Cardiac muscle cell (in vitro differentiated cells and primary cell): ENCODE measurements at places on chromosomes 16 and 17. TPM values are rescaled to one million over a fixed set of nuclear protein-coding genes. Genes with fewer than 3 reads are reported as not detected.

DNA sequence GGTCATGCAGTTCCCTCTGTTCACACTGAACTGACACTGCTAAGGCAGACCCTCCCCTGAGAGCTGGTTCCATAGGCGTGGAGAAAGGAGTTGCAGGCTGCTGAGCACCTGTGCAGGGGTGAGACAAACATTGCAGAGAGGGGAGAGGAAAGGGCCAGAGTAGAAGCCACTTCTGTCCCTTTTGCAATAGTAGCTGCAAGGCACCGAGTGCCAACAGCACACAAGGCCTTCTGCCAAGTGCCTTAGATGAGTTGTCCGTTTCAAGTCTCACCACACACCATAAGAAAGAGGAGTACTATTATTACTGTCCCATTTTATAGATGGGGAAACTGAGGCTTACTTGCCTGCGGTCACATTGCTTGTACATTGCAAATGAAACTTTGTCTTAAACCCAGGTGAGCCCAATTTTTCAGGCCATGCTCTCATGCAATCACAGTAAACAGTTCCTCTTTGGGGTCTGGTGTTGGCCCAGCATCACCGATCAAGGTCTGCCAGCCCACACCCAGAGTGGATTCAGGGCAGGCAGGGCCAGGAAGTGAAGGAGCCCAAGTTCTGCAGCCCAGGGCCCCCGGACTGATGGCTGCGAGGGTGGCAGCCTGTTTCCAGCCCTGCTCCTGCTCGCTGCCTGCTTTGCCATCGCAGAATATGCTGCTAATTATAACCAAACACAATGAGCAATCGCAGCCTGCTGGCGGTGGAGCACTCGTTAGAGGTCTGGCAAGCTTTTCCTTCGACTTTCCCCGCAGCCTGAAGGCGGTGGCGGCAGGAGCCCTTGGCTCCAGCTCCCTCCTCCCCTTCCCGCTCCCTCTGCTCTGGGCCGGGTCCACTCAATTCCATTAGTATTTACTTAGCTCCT is 36.8 kb upstream of the DYNLL2 start:
- no peak overlapping the region for H3K27ac ChIP-seq
- no peaks in the 10 kb centered on the region for H3K4me1 ChIP-seq
- no peaks in the 10 kb centered on the region for H3K36me3 ChIP-seq
- peak; percentile 47 for DNase-seq
- H3K27me3 ChIP-seq = no peaks in the 10 kb centered on the region

DNA sequence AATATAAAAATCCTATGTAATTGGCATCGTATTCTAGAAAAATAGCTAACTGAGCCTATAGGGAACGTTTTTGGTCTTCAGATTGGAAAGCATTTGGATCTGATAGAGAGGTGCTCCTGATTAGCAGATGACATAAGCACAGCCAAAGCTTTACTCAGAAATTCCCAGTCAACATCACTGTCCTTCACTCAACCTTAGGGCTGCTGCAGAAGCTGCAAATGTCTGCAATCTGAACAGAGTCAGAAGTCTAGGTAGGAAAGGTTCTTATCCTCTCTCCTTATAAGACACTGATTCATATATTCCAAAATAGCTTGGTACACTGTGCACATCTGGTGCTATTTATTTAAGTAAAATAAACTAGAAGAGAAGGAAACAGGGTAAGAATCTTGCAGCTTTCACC is 19.2 kb downstream of the STRADA start:
- no peak overlapping the region for H3K4me3 ChIP-seq
- no peaks in the 10 kb centered on the region for H3K27me3 ChIP-seq
- DNase-seq = no peak
- peak overlapping the region; percentile 67 for H3K27ac ChIP-seq

DNA sequence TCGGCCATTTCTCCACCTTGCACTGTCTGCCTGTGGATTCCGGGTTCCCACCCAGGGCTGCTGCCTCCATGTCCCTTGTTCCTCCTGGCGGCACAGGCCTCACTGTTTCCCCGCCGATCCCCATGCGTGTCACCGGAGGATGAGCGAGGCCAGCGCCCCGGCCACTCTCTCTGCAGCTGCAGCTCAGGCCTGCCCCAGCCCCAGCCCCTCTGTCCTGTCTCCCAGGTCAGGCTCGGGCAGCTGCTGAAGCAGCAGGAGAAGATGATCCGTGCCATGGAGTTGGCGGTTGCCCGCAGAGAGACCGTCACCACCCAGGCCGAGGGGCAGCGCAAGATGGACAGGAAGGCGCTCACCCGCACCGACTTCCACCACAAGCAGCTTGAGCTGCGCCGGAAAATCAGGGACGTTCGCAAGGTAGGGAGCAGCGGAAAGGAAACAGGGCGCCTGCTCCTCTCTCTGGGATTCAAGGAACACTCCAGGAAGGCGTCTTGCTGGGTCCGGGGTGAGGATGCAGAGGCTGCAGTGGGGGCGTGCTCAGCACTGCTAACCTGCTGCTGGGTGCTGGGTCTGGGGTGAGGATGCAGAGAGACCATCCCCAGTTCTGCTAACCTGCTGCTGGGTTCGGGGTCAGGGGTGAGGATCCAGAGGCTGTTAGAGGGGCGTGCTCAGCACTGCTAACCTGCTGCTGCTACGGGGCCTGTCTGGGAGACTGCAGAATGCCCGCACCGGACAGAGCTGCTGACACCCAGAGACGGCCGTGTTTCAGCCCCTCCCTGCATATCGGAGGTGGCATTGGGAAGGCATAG is 6.1 kb upstream of the GAA start:
- H3K27me3 ChIP-seq = no peaks in the 10 kb centered on the region
- H3K4me1 ChIP-seq = no peaks in the 10 kb centered on the region
- H3K36me3 ChIP-seq = no peaks in the 10 kb centered on the region

- H3K4me3 ChIP-seq = no peak within 1 kb of the TSS
- DNase-seq = no peak
- H3K4me1 ChIP-seq = no peaks in the 10 kb centered on the region
- H3K27me3 ChIP-seq = no peaks in the 10 kb centered on the region
Observed at GRCh38 chr16:81238296-81239011, at the start of gene BCO1. TSS of gene BCO1 (plus strand) at chr16:81238689. CDS start at chr16:81238909, 220 bp downstream.

DNA sequence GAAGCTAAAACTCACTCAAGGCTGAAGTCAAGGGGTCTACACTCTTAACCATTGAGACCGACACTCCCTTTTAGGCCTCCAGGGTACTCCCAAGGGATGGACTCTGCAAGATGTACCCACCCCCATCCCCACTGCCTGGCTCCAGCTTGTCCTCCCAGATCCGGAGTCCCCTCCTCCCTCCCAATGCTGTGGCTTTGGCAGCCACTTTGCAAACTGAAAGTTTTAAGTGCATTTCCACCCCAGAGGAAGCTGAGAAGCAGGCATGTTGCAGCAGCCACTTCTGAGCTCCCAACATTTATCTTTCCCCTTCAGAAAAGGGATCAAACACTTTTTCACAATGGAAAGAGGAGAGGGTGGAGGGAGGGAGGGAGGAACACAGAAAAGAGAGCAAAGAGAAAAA is 115.2 kb downstream of the COPRS start:
- no peak overlapping the region for H3K4me3 ChIP-seq
- H3K27ac ChIP-seq = peak overlapping the region; percentile 29
- H3K4me1 ChIP-seq = peaks cover 8% of the 10 kb centered on the region
- no peaks in the 10 kb centered on the region for H3K27me3 ChIP-seq
- no peaks in the 10 kb centered on the region for H3K36me3 ChIP-seq

GRCh38 chr17:27578718-27579085 is 52.3 kb upstream of the LGALS9 start:
- no peak overlapping the region for H3K4me3 ChIP-seq
- DNase-seq = no peak
- H3K36me3 ChIP-seq = no peaks in the 10 kb centered on the region
- H3K27me3 ChIP-seq = no peaks in the 10 kb centered on the region
- H3K27ac ChIP-seq = peak overlapping the region; percentile 74
- H3K4me1 ChIP-seq = peaks cover 40% of the 10 kb centered on the region

DNA sequence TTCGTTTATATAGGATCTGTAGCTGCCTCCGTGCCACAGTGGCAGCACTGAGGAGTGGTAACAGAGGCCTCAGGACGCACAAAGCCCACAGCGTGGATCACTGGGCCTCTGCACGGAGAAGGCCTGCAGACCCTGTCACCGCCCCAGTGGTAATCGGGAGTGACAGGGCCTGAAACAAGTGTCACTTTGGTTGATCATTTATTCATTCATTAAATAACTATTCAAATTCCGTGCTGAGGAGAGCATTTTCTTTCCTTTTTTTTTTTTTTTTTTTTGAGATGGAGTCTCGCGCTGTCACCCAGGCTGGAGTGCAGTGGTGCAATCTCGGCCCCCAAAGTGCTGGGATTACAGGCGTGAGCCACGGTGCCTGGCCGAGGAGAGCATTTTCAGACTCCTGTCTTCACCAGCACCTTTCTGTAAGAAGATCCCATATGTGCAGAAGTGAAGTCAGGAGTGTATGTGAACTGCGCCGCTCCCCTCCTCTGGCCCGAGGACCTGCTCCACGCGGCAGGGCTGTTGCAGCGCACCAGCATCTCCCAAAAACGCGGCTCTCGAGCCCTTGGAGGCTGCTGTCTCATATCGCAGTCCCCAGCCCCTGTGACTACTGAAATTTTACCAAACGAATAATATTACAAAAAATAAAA is 44.9 kb upstream of the TRAP1 start:
- no peak for DNase-seq
- H3K27ac ChIP-seq = peak overlapping the region; percentile 10
- peaks cover 51% of the 10 kb centered on the region for H3K36me3 ChIP-seq
- H3K4me1 ChIP-seq = no peaks in the 10 kb centered on the region
- no peaks in the 10 kb centered on the region for H3K27me3 ChIP-seq

DNA sequence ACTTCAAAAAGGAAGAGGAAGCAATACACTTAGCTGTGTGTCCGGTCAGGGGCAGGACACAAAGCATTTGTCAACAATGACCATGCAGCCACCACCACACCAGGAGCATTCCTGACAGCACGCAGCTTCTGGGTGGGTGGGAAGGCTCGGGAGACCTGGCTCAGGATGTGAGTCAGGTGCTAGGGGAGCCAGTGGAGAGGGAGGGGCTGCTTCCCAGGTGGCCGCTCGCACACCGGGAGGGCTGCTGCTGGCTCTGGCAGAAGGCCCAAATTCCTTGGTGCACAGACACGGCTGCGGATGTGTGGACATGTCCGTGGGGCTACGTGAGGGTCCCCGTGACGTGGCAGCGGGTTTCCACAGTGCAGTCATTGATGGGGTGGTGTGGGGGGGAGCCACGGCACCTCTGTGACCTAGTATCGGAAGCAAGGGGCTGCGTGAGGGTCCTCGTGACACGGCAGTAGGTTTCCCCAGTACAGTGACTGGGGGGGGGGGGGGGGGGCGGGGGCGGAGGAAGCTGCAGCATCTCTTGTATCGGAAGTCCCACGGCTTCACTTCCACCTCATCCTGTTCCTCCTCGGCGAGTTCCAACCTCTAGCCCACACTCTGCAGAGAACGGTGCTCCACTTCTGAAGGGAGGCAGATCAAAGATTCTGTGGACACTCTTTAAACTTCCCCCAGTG is 112.8 kb downstream of the ZNF778 start:
- H3K4me3 ChIP-seq = no peak overlapping the region
- no peaks in the 10 kb centered on the region for H3K36me3 ChIP-seq
- peaks cover 44% of the 10 kb centered on the region for H3K4me1 ChIP-seq
- no peaks in the 10 kb centered on the region for H3K27me3 ChIP-seq
- no peak overlapping the region for H3K27ac ChIP-seq

- H3K36me3 ChIP-seq = no peaks in the 10 kb centered on the region
- no peaks in the 10 kb centered on the region for H3K27me3 ChIP-seq
Observed at GRCh38 chr16:57920880-57921229, 50.1 kb downstream of the CNGB1 start.

DNA sequence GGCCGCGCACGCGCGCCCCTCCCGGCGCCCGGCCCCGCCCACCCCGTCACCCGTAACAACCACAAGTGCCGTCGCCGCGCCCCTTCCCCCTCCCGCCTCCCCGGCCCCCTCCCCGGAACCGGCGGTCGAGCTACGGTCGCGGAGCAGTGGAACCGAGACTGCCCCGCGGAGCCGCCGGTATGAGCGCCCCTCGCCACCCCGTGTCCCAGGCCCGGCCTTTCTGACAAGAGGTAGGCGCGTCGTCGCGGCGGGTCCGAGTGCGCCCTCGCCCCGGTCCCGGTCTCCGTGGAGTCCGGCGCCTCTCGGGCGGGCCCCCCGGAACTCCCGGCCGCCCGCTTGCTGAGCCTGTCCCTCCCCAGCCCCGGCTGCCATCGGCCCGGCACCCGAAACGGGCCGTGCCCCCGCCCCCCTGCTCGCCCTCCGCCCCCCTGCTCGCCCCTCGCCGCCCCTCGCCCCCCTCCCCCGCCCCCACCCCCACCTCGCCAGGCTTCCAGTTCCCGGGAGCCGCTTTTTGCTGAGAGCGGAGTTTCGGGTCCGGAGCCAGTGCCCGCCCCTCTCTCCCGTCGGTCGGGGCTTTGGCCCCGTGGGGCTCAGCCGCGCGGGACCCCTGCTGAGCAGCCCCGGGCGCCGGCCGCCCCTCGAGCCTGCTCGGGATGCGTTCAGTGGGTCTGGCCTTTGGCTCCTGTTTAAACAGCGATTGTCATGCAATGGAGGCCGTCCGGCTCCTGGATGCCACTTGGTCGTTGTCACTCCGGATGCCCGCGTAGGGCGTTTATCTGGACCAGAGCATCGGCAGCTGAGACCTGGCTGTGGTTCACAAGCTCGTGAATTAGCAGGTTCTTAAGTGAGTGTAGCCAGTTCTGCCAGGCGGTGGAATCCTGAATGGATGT is at the start of gene SEC14L1:
Gene SEC14L1 (plus strand): TSS at position 92 of the 890 bp plus-strand sequence. CDS start 2,628 bp downstream, outside the sequence.
- H3K36me3 ChIP-seq = peaks cover 7% of the 10 kb centered on the region
- H3K27ac ChIP-seq = peak within 1 kb of the TSS; percentile 86
- peak within 1 kb of the TSS; percentile 70 for H3K4me3 ChIP-seq
- peak; percentile 51 for DNase-seq
- H3K4me1 ChIP-seq = peaks cover 15% of the 10 kb centered on the region

- DNase-seq = no peak
- peaks cover 31% of the 10 kb centered on the region for H3K36me3 ChIP-seq
- H3K4me1 ChIP-seq = no peaks in the 10 kb centered on the region
- H3K27ac ChIP-seq = peak overlapping the region; percentile 33
- no peak overlapping the region for H3K4me3 ChIP-seq
Observed at GRCh38 chr16:56946767-56947603, 14.8 kb upstream of the CETP start.

DNA sequence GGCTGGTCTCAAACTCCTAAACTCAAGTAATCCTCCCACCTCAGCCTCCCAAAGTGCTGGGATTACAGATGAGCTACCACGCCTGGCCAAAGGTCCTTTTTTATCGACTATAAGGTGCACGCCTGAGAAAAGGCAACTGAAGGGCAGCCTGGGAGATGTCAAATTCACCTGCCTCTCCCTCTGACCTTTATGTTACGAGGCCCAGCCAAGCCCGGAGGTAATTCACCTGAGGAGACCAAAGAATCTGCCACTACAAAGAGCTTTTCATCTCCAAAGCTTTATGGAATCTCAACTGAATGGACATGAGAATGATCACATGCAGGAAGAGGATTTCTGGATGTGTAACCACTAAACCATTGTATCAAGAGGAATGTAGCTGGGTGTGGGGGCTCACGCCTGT is 37.2 kb downstream of the LYRM1 start:
- H3K27me3 ChIP-seq = no peaks in the 10 kb centered on the region
- no peak for DNase-seq
- no peaks in the 10 kb centered on the region for H3K4me1 ChIP-seq
- H3K4me3 ChIP-seq = no peak overlapping the region
- no peak overlapping the region for H3K27ac ChIP-seq

KRT20 gene
- not detected in 2 replicates for total RNA-seq

SLFN14 gene
- total RNA-seq = 0.07 and 0.21 TPM in 2 replicates

CHMP6 gene
- 35.5 and 41.4 TPM in 2 replicates for total RNA-seq
